ENCODE measurements at places on chromosomes 2 and 18. TPM values are rescaled to one million over a fixed set of nuclear protein-coding genes. Genes with fewer than 3 reads are reported as not detected.

The R3HDM1 gene
- total RNA-seq = 21.8 TPM

The SERPINB4 gene
- not detected for total RNA-seq

The ANKRD44 gene
- 6.5 TPM for total RNA-seq

The DLGAP1 gene
- total RNA-seq = 9.1 TPM

The POTEE gene
- not detected for total RNA-seq

The TEX44 gene
- total RNA-seq = not detected

The TMEM169 gene
- total RNA-seq = 7.0 TPM

The GULP1 gene
- 54.9 TPM for total RNA-seq

The SERPINB11 gene
- not detected for total RNA-seq

The NT5C1B gene
- not detected for total RNA-seq

The ATP6V1C2 gene
- total RNA-seq = not detected

The AQP12B gene
- not detected for total RNA-seq

The CMPK2 gene
- total RNA-seq = 1.1 TPM

The POTEI gene
- total RNA-seq = not detected

The ZNF804A gene
- total RNA-seq = 0.16 TPM

The APOB gene
- total RNA-seq = not detected

The C2orf72 gene
- total RNA-seq = 0.16 TPM

The DPYSL5 gene
- total RNA-seq = 0.16 TPM

The DYNAP gene
- not detected for total RNA-seq

The CRYBA2 gene
- total RNA-seq = not detected

The THSD7B gene
- 0.13 TPM for total RNA-seq

Measured in mesangial cell (primary cell).